ENCODE measurements at places on chromosomes 2 and 18.

- DNase-seq = no peak
Observed at GRCh38 chr18:43526426-43527145, 249.3 kb upstream of the SYT4 start.

DNA sequence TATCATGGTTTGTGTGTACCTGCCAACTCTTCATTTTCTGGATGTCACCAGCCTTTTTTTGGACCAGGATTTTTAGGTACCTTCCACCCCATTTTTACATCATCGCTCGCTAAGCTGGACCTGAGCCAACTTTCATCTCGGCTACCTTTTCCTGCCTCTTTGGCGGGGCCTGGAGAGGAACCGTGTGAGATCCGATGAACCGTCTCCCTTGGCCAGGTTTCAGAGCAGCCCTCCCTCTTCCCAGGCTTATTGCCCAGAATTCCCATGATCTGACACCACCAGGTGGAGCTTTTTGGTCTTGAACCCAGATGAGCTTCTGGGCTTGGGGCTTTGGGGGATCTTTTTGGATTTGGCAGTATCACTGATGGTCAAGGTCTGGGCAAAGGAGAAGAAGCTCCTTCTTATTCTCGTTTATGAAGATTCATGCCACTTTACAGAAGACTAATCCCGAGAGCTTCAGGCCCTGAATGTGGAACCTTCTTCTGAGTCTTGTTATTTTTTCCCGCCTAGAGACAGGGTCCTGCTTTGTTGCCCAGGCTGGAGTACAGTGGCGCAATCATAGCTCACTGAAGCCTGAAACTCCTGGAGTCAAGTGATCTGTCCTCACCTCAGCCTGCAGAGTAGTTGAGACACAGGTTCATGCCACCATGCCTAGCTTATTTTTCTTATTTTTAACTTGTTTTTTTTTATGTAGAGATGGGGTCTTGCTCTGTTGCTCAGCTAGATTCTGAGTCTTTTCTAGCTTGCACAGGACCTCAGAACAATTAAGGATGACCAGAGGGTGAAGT is 50.4 kb downstream of the GATA6 start:
- no peak for DNase-seq

- no peak for DNase-seq
Observed at GRCh38 chr2:18971628-18972027, 382.3 kb upstream of the NT5C1B start.

- DNase-seq = no peak
Observed at GRCh38 chr2:10970666-10971065, 58.9 kb downstream of the KCNF1 start.

- DNase-seq = no peak
Observed at GRCh38 chr2:189350540-189351209, 90.6 kb upstream of the WDR75 start.

DNA sequence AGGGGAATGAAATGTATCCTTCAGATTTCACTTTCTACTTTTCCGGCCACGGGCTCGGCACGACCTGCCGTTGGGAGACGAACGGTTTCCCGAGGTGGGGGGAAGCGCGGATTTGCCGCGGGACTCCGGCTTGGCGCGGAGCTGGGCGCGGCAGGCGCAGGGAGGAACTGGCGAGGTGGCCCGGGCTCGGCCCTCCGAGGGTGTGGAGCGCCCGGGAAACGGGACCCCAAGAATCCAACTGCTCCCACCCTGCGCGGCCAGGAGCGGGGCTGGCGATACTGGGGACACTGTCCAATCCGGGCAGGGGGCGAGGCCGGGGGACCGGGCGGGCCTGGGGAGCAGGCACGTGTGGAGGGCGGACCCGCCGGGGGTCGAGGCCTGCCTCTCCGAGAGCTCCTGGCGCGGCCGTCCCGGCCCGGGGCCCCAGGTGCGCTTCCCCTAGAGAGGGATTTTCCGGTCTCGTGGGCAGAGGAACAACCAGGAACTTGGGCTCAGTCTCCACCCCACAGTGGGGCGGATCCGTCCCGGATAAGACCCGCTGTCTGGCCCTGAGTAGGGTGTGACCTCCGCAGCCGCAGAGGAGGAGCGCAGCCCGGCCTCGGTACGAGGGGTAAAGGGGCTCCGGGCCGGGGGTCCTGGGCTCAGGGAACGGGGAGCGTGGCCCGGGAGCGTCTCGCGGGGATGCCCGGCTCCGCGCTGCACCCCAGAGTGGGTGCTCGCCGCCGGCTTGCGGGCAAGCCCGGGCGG is at the start of gene ANXA4:
ANXA4 (plus strand) TSS at position 560 of the 747 bp plus-strand sequence. CDS start 39,432 bp downstream, outside the sequence.
- no peak for DNase-seq

- DNase-seq = no peak
Observed at GRCh38 chr18:57080479-57080878, 66.4 kb upstream of the BOD1L2 start.

GRCh38 chr18:46660957-46661749 is 4.1 kb upstream of the LOXHD1 start:
- DNase-seq = no peak

GRCh38 chr2:71685073-71685848 is 231.9 kb downstream of the DYSF start:
- no peak for DNase-seq

DNA sequence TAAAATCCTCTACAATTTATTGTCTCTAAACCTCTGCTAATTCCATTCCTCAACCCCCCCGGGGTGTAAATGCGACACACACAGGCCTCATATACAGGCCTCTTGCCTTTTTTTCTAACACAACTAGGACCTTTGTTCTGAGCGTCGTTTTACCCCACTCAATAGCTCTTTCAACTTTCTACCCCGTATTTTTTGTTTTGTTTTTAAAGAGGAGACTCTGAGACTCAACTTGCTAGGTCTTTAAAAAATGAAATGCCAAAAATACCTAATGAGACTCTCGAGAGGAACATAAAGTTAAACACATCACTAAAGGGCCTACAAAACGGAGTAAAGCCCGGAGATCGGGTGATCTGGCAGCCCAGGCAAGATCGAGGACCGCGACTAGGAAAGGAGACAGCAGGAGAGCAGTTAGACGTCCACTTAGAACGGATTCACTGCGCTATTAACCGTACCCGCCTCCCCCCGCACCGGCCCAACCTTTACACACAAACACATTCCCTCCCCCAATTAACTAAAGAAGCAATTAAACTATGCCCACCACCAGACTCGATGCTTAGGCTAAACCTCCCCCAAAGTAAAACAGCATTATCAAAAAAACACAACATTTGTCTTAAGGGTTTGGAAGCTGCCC is 1.7 kb downstream of the TRIP12 start:
- no peak for DNase-seq

- no peak for DNase-seq
Observed at GRCh38 chr18:48775372-48776155, 175.2 kb downstream of the SMAD7 start.

DNA sequence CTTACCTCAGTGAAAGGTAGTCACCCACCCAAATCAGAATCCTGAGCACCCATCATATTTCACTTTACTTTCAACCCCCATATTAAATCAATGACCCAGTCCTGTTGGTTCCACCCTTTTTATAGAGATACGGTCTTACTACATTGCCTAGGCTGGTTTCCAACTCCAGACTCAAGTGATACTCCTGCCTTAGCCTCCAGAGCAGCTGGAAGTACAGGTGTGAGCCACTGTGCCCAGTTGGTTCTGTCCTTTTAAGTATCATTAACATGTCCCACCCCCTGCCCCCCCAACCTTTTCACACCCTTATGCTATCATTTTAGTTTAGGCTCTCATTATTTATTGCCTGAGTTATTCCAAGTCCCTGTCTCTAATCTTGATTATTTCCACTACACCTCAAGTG is 28.7 kb downstream of the MSH6 start:
- DNase-seq = no peak

DNA sequence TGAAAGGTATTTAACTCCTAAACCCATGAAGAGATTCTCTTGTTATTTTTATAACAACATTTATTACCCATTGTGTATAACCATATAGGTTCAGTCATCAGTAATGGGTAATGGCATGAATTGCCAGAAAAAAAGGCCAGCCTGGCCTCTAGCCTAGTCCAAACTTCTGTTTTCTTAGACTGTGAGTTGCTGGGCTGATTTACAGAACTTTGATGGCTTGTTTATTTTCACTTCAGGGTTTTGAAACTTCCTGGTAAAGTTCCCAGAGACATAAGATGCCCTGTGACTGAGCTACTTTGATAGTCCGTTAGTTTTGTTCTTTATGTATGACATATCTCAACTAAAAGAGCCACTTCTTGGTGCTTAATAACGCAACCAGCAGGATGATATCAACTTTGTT is 164.8 kb downstream of the METTL4 start:
- DNase-seq = no peak

DNA sequence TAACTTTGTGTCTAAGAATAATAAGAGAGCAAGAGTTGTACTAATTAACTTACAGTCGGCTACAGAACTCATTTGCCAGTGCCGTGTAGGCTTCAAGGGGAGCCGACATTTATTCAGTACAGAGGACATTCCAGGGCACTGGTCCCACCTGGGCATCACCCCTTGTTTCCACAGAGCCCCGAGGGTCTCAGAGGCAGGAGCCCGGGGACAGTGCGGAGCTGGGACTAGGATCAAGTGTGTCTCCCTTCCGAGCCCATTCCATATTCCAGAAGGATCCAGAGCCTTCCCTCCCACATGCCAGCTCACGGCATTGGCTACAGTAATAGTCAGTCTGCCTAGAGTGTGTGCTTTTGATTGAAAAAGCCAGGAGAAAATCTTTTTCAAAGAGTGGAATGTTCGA is 71.5 kb upstream of the CTDP1 start:
- no peak for DNase-seq

DNA sequence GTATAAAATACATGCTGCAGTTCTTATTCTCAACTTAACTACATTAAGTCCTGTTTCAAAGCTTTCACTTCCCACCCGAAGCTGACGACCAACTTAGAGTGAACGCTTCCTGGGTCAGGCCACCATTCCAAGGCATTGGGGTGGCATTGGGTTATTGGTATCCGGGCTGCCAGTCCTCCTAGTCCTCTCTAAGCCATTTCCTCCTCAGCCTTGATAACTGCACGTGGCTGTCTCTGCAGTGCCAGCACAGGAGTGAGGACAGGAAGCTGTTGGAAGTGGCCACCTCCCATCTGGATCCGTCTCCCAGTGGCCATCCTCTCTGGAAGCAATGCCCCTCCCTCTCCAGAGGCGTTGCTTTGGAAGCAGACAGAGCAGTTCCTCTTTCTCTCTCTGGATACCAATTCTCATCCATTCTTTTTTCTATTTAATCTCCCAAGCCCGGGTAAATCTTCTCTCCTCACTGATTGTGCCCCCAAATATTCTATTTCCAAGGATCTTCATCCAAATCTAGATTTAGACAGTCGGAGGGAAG is 354.7 kb downstream of the EIPR1 start:
- DNase-seq = no peak

DNA sequence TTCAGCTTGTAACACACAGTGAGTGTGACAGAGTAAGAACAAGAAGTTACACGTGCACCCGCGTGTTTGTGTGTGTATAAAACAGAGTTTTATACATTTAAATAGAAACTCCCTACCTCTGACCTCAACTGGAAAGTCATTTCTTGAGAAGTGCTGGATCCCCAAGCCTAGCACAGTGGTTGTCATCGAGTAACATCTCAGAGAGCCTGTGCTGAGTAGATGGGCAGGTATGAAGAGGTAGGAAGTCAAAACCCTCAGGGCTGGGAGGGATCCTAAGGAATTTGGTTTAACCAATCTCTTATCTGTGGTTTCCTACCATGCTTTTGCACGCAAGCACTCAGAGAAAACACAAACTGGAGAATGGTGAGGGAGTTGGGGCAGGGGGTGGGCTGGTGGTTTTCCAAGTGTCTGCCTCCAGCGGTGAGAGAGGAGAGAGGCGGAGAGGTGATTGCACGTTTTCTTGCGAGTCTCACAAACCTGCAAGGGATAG is 9.2 kb downstream of the ACOXL start:
- no peak for DNase-seq

GRCh38 chr2:113069676-113070605 is 2.2 kb downstream of the IL1F10 start:
- no peak for DNase-seq

DNA sequence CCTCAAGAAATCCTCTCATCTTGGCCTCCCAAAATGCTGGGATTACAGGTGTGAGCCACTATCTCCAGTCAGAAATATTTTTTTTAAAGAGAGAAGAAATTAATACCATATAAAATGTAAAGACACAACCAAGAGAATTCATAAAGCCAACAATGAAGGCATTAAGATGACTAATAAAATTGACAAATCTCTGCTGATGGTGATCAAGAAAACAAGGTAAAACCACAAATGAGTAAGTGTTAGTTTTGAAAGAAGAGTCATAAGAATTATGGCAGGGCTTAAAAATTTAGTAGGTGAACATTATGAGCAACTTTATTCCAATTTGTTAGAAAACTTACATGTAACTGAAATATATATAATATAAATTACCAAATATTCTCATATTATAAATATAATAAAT is 752.8 kb upstream of the CELF4 start:
- no peak for DNase-seq

DNA sequence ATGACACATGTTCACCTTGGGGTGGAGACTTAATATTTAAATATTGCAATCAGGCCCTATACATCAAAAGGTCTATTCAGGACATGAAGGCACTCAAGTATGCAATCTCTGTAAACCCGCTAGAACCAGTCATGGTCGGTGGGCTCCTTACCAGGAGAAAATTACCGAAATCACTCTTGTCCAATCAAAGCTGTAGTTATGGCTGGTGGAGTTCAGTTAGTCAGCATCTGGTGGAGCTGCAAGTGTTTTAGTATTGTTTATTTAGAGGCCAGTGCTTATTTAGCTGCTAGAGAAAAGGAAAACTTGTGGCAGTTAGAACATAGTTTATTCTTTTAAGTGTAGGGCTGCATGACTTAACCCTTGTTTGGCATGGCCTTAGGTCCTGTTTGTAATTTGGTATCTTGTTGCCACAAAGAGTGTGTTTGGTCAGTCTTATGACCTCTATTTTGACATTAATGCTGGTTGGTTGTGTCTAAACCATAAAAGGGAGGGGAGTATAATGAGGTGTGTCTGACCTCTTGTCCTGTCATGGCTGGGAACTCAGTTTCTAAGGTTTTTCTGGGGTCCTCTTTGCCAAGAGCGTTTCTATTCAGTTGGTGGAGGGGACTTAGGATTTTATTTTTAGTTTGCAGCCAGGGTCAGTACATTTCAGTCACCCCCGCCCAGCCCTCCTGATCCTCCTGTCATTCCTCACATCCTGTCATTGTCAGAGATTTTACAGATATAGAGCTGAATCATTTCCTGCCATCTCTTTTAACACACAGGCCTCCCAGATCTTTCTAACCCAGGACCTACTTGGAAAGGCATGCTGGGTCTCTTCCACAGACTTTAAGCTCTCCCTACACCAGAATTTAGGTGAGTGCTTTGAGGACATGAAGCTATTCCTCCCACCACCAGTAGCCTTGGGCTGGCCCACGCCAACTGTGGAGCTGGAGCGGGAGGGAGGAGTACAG is 108.1 kb downstream of the XRCC5 start:
- no peak for DNase-seq

GRCh38 chr2:49788300-49788699 is 634.0 kb upstream of the FSHR start:
- no peak for DNase-seq

- no peak for DNase-seq
Observed at GRCh38 chr2:41313082-41313481, 734.7 kb upstream of the PKDCC start.

GRCh38 chr2:73050121-73050545 is 21.4 kb downstream of the SFXN5 start:
- no peak for DNase-seq

- DNase-seq = no peak
Observed at GRCh38 chr2:238518172-238518820, 91.6 kb downstream of the ASB1 start.

GRCh38 chr2:169009865-169010579 is 21.1 kb downstream of the ABCB11 start:
- DNase-seq = no peak
